Activated CD8-positive, alpha-beta T cell treated with anti-CD3 and anti-CD28 coated beads for 36 hours (primary cell): ENCODE measurements at places on chromosomes 1 and 21. TPM values are rescaled to one million over a fixed set of nuclear protein-coding genes. Genes with fewer than 3 reads are reported as not detected.

Gene GPA33
- total RNA-seq = 0.25 TPM

Gene C1orf94
- total RNA-seq = not detected

Gene FAM177B
- total RNA-seq = not detected

Gene CDCP2
- not detected for total RNA-seq

Gene TLR5
- total RNA-seq = 0.38 TPM

Gene PIGR
- total RNA-seq = 0.07 TPM

Gene PDZK1IP1
- not detected for total RNA-seq

Gene APOBEC4
- total RNA-seq = not detected
